ENCODE measurements at places on chromosomes 12 and 14.

GRCh38 chr12:56129206-56129941 is 1.3 kb downstream of the ESYT1 start:
- DNase-seq = peak; percentile 82

DNA sequence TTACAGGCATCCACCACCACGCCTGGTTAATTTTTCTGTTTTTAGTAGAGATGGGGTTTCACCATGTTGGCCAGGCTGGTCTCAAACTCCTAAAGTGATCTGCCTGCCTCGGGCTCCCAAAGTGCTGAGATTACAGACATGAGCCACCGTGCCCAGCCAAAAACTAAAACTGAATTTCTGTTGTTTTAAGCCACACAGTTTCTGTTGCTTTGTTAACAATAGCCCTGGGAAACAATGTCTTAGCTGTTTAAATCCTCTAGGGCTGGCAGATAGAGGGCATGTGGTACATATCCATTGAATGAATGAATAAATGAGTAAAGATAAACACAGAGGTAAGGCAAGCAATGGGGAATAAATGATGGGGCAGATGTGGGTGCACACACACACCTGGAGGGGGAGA is 8.0 kb upstream of the EIF5 start:
- DNase-seq = no peak

- DNase-seq = no peak
These were observed 6.9 kb upstream of the CORO1C start for GRCh38 chr12:108738170-108738569.

GRCh38 chr12:67827820-67828383 is 161.3 kb upstream of the IFNG-AS1 start:
- DNase-seq = peak; percentile 88

Measured in GM03348 (cell line).